ENCODE measurements at places on chromosomes 7 and 10. TPM values are rescaled to one million over a fixed set of nuclear protein-coding genes. Genes with fewer than 3 reads are reported as not detected.

DNA sequence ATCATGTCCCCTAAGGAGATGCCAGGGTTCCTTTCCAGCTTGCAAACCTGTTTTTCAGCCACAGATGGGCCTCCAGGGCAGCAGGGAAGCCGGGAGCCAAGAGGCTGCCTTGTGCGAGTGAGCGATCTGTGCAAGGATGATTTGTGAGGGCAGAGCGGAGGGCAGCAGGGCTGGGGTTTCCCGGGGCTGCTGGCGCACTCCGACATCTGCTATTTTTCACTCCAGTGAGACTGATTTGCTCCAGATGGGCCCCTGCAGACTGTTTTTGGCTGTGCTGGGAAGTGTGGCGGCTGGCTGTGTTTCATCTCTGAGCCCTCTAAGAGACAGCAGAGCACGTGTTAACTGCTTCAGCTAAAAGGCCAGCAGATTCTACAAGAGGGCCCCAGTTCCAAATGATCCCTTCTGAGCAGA is 466.2 kb downstream of the TYW1 start:
- no peak for DNase-seq

- no peak for DNase-seq
Measured at GRCh38 chr7:6628045-6628444, 9.1 kb upstream of the ZNF316 start.

GRCh38 chr7:17444673-17445072 is 146.2 kb downstream of the AHR start:
- DNase-seq: no peak

DNA sequence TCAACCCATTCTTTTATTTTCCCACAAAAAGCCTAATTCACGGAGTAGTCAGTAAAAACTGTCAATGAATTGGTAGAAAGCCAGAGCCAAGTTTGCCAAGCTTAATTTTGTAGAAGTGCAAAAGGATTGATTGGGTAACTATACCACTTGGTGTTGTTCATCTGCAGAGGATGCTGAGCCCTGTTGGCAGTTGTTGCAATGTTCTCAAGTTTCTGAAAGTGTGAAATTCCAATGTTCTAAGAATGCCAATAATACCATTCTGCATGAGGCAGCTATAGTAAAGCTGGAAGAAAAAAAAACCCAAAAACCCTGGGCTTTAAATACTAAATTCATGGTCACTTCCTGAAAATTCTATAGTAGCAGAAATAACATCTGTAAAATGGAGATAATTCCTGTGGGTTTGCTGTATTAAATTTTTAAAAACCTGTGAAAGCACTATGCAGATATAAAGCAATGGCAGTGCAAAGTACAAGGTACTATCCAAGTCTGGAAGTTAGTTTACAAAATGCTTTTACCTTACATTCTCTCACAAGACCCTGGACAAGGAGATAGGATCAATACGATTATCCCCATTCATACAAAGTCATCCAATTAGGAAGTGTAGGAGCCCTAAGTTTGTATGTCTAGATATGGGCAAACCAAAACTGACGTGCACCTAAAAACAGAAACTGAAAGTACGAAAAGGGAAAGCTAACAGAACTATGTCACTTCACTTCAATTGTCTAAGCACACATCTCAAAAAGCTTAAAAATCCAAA is 6.0 kb upstream of the PON1 start:
- no peak for DNase-seq

DNA sequence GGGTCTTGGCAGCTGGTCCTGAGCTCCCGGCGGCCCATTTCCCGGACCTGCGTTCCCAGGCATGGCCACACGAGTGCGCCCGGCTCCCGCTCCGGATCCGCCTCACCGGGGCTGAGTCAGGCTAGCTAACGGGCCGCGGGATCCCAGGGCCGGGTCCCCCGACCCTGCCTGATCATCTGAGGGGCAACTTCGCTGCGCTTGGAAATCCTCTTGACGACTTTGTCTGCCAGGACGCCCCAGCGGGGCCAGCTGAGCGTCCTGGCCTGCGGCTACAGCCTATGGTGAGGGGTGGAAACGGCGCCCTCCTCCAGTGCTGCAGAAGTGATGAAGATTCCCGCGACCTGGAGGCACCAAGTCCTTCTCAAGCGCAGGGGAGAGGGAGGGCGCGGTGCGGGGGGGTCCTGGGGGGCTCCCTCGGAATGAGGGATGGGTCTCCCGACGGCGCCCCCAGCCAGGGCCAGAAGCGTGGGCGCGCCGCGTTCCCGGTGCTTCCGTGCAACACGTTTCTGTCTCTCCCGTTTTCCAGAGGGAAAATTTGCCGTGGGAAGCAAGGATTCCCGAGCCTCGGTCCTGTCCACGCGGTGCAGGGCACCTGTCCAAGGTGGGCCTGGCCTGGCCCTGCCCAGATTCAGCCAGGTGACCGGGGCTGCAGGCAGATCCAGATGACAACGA is 212.4 kb downstream of the CCSER2 start:
- DNase-seq: peak; percentile 87

DNA sequence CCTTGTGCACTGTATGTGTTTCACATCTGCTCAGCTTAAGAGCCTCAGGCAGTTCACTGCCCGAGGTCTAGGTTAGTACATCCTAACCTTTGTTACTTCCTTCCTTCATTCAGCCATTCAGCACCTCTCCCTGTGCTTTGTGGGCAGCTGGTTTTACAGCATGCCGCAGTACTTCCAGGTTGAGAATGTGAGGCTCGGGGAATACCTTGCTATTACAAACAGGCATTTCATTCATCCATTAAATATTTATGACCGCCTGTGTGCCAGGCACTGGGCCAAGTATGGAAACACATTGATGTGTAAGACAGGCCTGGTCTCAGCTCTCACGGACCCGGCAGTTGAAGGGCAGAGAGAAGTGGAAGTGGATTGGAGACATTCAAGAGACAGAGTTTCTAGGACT is 82.4 kb downstream of the SHH start:
- no peak for DNase-seq

DNA sequence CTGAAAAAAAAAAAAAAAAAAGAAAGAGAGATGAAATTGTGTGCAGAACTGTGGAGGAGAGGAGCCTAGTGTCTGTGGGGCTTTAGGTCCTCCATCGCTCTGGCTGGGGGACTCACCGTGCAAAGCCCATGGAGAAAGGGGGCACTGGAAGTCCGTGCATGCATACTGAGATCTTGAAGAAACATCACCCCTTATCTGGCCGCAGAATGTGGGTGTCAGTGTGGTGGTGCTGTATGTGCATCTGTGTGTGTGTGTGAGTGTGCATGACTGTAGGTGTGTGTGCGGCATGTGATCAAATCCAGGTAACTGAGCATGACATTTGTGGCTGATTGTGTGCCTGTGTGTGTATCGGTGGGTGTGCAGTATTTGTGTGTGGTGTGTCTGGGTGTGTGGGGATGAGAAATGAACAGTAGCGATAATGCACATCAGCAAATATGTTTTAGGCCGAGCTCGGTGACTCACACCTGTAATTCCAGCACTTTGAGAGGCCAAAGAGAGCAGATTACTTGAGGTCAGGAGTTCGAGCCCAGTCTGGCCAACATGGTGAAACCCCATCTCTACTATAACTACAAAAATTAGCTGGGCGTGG is 8.8 kb upstream of the CLDN3 start:
- no peak for DNase-seq

GRCh38 chr7:134774119-134774518 is 5.3 kb upstream of the CALD1 start:
- no peak for DNase-seq

DNA sequence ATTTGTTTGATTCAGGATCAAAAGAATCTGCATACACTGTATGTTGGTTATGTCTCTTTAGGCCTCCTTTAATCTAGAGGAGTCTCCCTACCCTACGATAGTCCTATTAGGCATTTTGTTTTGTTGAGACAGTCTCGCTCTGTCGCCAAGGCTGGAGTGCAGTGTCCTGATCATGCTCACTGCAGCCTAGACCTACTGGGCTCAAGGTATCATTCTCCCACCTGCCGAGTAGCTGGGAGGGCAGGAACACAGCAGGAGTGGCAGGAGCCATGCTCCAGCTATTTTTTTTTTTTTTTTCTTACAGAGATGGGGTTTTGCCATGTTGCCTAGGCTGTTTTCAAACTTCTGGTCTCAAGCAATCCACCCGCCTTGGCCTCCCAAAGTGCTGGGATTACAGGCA is 123.0 kb upstream of the DKK1 start:
- DNase-seq: no peak

GRCh38 chr7:120054376-120055100 is 218.4 kb upstream of the KCND2 start:
- no peak for DNase-seq

DNA sequence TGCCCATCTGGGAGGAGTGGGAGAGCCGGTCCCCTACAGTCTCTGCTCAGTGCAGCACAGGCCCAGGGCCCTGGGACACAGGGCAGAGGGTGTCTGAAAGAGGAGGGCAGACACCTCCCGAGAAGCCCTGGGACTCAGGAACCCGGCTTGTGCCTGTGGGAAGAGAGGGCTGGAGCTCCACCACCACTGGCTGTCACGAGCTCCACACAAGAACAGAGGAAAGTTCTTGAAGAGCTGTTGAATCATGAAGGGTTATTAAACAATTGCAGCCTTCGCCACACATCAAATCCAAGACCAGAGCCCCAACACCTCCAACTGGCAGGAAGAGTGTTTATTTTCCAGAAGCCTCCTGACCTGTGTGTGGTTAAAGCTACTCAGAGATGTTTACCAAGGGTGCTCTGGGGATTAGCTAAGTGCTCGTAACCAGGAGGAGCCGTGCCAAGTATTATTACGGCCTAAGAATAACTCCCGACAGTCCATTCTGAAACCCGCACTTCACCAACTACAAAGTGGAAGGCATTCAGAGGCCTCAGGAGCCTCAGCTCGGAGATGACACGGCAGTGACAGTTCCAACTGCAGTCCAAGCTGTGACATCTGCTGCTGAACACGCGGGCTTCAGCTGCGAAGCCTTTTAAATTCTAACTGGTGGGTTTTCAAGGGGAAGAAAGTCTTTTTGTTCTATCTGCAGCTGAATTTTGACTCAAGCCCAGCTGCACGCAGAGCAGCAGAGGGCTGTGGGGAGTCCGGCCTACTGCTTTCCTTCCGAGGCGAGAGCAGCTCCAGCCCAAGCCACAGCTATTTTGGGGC is 75.1 kb downstream of the MAD1L1 start:
- DNase-seq: no peak

- DNase-seq: peak; percentile 77
Measured at GRCh38 chr7:105589356-105590077, 8.2 kb upstream of the EFCAB10 start.

DNA sequence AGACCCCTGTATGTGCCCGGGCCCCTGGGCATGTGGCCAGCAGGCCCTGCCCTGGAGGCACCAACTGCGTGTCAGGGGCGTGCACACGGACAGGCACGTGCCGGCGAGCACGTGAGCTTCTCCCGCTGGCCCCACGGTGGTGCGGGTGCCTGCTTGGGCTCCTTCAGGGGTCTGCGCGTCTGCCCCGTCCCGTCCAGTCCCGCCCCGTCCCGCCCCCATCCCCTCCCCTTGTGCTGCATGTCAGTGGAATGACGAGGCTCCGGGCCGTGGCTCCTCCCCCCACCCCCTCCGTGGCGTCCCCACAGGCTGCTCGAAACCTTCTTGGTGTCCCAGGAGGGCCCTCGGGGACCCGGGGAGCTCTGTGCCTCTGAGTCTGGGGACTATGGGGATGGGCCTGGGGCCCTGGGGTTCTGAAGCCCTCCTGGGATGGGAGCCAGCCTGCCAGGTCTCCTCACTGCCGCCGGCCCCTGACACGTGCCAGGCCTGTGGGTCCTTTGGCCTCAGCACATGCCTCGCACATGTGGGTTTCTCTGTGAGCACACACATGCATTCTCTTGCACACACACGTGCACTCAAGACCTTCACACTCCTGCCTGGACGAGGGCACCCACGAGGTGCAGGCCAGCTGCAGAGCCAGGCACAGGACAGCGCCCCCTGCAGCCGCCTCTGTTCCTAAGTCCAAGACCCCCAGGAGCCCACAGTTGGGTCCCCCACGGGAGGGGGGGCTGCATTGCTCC is 27.5 kb upstream of the AMZ1 start:
- DNase-seq: no peak

DNA sequence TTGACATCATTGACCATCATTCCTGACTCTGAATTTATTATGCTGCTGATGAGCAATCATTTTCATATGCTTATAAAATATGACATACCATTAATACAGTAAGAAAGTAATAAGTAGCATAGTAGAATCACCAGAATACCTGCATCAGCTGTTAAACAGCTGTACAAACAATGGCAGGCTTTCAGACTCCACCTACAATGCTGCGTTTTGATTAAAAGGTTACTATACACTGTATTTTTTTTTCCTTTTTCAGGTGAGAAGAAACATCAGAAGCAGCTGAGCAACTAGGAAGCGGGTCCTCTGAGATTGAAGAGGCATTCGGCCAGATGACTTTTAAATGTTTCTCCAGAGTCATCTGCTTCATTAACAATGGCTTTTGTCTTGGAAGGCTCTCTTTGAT is 7.1 kb downstream of the ASNS start:
- no peak for DNase-seq

GRCh38 chr7:155581954-155582353 is 35.6 kb upstream of the CNPY1 start:
- no peak for DNase-seq

DNA sequence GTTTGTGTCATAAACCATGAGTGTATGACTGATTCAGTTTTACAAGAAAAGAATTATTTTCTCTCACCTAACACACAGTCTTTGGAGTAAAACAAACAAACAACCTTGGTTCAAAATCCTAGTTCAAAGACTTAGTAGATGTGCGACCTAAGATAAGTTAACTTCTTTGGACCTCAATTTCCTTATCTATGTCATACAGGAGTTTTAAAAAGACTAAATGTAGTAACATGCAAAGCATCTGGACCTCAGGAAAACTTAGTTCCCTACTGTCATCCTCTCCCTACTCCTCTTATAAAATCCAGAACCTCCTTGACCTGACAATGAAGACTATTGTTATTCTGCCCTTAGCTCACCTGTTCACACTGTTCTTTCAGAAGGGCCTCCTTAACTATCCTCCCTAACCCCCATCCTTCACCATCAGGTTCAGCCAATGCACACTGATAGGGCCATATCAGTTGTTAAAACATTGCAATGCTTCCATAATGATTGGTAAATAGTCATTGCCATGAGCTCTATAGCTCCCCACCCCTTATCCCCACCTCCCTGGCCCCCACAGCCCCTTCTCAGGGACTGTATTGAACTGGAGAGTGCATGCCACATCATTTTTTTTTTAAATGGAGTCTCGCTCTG is 28.8 kb upstream of the CCNJ start:
- no peak for DNase-seq

Gene GNGT1
- total RNA-seq: not detected

Gene SPDYE9
- not detected for total RNA-seq

Gene SLC29A3
- 2.4 TPM for total RNA-seq

Gene PNLIPRP2
- total RNA-seq: not detected

Gene VSTM4
- 0.07 TPM for total RNA-seq
